IPS DF 6.9 (cell line): ENCODE measurements at places on chromosomes 4 and X.

DNA sequence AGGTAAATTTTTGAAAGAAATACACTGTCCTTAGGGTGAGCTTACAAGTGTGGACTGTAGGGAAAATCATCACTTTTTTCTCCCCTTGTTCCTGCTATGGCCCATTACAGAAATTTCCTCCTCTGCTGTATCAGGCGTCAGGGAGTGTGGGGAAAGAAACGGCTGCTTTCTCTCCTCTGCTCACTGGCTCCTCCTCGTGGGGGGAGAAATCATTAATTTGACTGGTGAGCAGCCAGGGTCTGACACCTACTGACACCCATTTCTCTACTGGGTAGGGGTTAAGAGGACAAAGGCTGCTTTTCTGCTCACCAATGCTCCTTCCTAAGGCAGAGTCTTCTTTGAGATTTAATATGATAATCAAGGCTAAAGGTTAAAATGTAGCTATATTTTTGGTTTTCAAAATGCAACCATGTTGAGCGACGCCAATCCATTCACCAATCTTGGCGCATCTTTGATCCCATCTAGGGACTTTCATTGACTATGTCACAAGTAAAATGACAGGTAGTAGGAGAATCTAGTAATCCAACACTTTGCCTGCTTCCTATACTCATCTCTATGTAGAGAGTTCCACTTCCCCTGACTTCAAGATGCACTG is 25.1 kb downstream of the SETD7 start:
- no peaks in the 10 kb centered on the region for H3K27me3 ChIP-seq
- no peaks in the 10 kb centered on the region for H3K36me3 ChIP-seq
- H3K27ac ChIP-seq: no peak overlapping the region
- DNase-seq: peak; percentile 35
- H3K4me1 ChIP-seq: no peaks in the 10 kb centered on the region
- no peak overlapping the region for H3K4me3 ChIP-seq

- no peak overlapping the region for H3K27ac ChIP-seq
- no peaks in the 10 kb centered on the region for H3K4me1 ChIP-seq
- H3K27me3 ChIP-seq: no peaks in the 10 kb centered on the region
- H3K4me3 ChIP-seq: no peak overlapping the region
These were observed 63.5 kb downstream of the SHROOM3 start for GRCh38 chr4:76498550-76498949.

DNA sequence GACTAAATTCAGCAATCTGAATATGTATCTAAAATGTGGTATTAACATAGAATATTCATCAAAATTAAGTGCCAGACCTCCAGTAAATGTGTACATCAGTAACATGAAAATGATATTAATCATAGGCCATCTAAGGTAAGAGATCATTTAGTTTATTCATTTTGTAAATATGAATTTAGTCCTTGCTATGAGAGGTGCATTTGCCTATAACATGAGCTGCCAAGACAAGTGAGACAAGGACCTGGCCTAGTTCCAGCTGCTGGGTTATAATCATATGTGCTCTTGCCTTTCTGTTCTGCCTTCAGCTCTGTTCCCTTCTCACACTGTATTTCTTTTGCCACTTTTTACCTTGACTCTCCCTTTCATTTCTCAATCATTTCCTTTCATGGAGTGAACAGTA is 160.0 kb downstream of the STIM2 start:
- H3K4me1 ChIP-seq: no peaks in the 10 kb centered on the region
- 0 out of 2 replicates have a peak, but pooled peaks cover 2% of the 10 kb centered on the region for H3K36me3 ChIP-seq
- no peaks in the 10 kb centered on the region for H3K27me3 ChIP-seq
- no peak overlapping the region for H3K4me3 ChIP-seq
- H3K27ac ChIP-seq: no peak overlapping the region

DNA sequence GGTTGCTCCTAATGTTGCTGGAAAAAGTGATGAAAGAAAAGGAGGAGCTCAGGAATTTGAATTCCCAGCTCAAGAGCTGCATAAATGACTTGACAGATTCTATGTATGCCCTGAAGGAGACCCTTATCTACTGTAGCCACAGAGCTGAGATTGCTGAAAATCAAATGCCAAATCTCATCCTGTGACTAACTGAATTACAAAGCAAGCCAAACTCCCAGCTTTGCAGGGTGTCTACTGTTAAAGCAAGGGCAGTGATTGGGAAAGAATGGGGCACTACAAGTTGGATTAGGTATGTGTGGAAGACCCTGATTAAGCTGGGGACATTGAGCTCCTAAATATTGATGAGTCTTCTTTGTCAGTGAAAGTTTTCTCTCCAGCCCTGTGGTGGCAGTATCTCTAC is 20.8 kb upstream of the SMIM9 start:
- H3K4me3 ChIP-seq: no peak overlapping the region
- H3K27me3 ChIP-seq: no peaks in the 10 kb centered on the region
- H3K4me1 ChIP-seq: no peaks in the 10 kb centered on the region
- H3K36me3 ChIP-seq: no peaks in the 10 kb centered on the region
- H3K27ac ChIP-seq: no peak overlapping the region
- no peak for DNase-seq

- no peak overlapping the region for H3K4me3 ChIP-seq
- H3K4me1 ChIP-seq: peaks cover 5% of the 10 kb centered on the region
- no peaks in the 10 kb centered on the region for H3K36me3 ChIP-seq
- no peaks in the 10 kb centered on the region for H3K27me3 ChIP-seq
These were observed 20.3 kb downstream of the MEPE start for GRCh38 chr4:87853108-87853507.

DNA sequence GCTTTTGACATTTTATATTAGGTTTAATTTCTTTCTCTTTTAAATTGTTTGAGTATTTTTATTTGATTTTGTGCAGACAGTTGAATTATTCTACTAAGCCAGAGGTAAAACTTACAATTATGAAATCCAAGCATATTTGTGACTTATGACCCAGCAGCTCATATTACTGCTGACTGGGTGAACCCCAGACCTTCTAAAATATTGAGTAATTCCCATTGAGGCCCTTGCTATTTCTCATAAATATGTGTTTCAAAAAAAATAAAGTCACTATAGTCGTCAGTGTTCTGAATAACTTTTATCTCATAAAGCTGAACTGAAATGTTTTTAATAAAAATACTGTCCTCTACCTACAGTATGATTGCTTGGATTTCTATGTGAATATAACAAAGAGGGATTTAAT is 303.1 kb downstream of the IQCM start:
- H3K4me3 ChIP-seq: no peak overlapping the region
- no peaks in the 10 kb centered on the region for H3K36me3 ChIP-seq
- H3K27me3 ChIP-seq: no peaks in the 10 kb centered on the region
- no peak for DNase-seq
- H3K27ac ChIP-seq: no peak overlapping the region

DNA sequence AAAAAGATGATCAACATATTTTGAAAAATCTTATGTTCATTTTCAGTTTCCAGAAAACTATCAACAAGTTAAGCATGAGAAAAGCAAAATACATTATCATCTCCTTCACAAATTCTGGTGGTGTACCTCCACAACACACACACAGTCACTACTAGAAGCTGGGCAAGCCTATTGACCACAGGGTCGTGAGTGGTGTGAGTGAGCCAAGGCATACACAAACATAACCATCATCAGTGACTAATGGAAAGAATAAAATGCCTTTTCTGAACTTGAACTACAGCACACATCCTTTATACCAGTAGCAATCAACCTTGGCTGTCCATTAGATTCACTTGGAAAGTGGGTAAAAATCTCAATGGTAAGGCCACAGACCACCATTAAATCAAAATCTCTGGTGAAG is 180.2 kb downstream of the FAM47B start:
- no peaks in the 10 kb centered on the region for H3K27me3 ChIP-seq
- no peak overlapping the region for H3K27ac ChIP-seq
- H3K4me1 ChIP-seq: no peaks in the 10 kb centered on the region
- no peak for DNase-seq
- H3K4me3 ChIP-seq: no peak overlapping the region
- no peaks in the 10 kb centered on the region for H3K36me3 ChIP-seq

- no peak for DNase-seq
- no peak overlapping the region for H3K4me3 ChIP-seq
- H3K4me1 ChIP-seq: no peaks in the 10 kb centered on the region
These were observed 153.2 kb downstream of the AASDH start for GRCh38 chr4:56234098-56234497.

DNA sequence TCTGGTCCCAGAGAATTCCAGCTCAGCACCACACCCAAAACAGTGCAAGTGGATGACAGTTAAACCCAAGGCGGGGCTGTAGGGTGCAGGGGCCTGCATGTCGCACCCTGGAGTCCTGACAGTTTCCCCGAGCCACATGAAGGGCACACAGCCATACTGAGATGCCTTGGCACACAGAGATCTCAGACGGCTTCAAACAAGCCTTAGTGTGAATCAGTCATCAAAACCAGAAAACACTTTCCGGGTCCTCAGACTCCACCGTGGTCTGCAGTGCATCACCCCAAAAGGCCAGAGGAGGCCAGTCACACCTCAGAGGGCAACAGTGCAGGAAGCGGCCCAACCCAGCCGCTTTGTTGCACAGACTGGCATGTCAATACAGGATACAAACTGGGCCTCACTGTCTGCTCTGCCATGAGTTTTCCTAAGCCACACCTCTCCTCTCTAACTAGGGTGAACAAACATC is 64.6 kb upstream of the ENPP6 start:
- no peaks in the 10 kb centered on the region for H3K36me3 ChIP-seq
- DNase-seq: no peak
- no peak overlapping the region for H3K27ac ChIP-seq

DNA sequence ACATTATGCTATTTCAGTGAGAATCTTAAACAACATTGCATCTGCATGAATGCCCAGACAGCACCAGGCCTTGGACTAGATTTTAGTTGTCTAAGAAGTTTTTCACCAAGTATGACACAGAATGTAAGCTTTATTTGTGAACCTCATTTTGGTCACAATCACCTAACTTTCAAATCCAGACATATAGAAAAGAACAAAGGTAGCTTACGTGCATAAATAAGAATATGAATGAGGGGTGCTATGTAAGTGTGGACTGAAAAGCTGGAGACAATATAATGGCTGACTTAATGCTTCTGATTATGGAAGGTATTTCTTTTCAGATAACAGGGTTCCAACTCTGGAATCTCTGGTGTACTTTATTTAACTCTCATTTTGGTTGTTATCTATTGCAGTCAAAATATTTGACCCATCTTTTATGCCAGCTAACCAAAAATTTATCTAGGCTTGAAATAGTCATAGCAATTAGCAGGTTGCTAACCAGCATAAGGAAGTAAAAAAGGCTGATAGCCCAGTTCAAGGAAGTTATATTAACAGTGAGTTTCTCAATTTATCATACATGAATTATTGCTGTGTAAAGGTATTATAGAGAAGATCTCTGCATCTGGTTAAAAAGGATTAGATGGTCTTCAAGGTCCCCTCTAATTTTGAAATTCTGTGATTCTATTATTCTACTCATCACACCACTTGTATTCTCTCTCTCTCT is 36.5 kb downstream of the SLC7A11 start:
- no peaks in the 10 kb centered on the region for H3K27me3 ChIP-seq
- H3K4me3 ChIP-seq: no peak overlapping the region
- H3K36me3 ChIP-seq: no peaks in the 10 kb centered on the region

- no peaks in the 10 kb centered on the region for H3K27me3 ChIP-seq
- H3K4me3 ChIP-seq: no peak overlapping the region
- no peak for DNase-seq
- H3K27ac ChIP-seq: no peak overlapping the region
- H3K4me1 ChIP-seq: no peaks in the 10 kb centered on the region
These were observed 72.8 kb downstream of the KIT start for GRCh38 chr4:54730581-54730980.

GRCh38 chr4:180377741-180378140 is 1865.5 kb upstream of the TENM3 start:
- no peaks in the 10 kb centered on the region for H3K4me1 ChIP-seq
- no peak overlapping the region for H3K4me3 ChIP-seq
- no peak for DNase-seq
- H3K27ac ChIP-seq: no peak overlapping the region

- H3K36me3 ChIP-seq: no peaks in the 10 kb centered on the region
- no peaks in the 10 kb centered on the region for H3K27me3 ChIP-seq
- no peak overlapping the region for H3K27ac ChIP-seq
These were observed 174.7 kb downstream of the DACH2 start for GRCh38 chrX:86322913-86323312.

- H3K27me3 ChIP-seq: no peaks in the 10 kb centered on the region
- H3K36me3 ChIP-seq: no peaks in the 10 kb centered on the region
- DNase-seq: no peak
- H3K27ac ChIP-seq: no peak overlapping the region
These were observed 87.6 kb downstream of the DCUN1D4 start for GRCh38 chr4:51930557-51930956.

DNA sequence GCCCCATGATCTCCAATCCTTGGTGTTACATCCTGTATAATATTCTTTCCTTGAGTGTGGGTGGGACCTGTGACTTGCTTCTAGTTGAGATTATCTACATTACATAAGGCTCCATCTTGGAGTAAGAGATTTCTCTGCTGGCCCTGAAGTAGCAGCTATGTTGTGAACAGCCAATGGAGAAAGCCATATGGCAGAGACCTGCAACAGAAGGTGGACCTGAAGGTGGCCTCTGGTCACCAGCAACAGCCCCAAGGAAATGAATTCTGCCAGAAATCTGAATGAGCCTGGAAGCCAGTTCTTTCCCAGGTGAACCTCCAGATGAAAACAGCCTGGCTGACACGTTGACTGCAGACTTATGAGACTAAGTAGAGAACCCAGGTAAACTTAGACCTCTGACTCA is 2.3 kb upstream of the INTS6L start:
- H3K27me3 ChIP-seq: no peaks in the 10 kb centered on the region
- H3K36me3 ChIP-seq: no peaks in the 10 kb centered on the region
- DNase-seq: no peak
- no peak overlapping the region for H3K27ac ChIP-seq
- H3K4me3 ChIP-seq: no peak overlapping the region

- H3K27me3 ChIP-seq: no peaks in the 10 kb centered on the region
- no peak overlapping the region for H3K27ac ChIP-seq
- no peaks in the 10 kb centered on the region for H3K36me3 ChIP-seq
- H3K4me1 ChIP-seq: no peaks in the 10 kb centered on the region
- H3K4me3 ChIP-seq: no peak overlapping the region
These were observed 387.0 kb upstream of the ACTRT1 start for GRCh38 chrX:128439159-128439558.

DNA sequence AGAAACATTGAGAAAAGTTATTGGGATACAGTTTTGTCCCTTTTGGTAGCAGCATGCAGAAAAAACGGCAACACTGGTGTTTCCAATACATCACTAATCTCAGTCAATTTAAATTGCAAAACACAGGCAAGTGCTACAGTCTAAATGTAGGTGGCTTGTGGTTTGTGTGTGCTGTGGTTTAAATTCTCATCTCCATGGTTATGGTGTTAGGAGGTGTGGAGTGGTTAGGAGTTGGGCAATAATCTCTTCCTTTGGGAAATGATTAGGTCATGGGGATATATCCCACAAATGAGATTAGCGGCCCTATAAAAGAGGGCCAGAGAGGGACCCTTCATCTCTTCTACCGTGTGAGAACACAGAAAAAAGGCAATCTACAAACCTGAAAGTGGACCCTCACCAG is 1344.3 kb downstream of the ADGRL3 start:
- H3K36me3 ChIP-seq: no peaks in the 10 kb centered on the region
- DNase-seq: no peak
- H3K27me3 ChIP-seq: no peaks in the 10 kb centered on the region
- no peak overlapping the region for H3K4me3 ChIP-seq
